Activated naive CD4-positive, alpha-beta T cell treated with anti-CD3 and anti-CD28 coated beads for 36 hours (primary cell): ENCODE measurements at places on chromosomes 1 and 21. TPM values are rescaled to one million over a fixed set of nuclear protein-coding genes. Genes with fewer than 3 reads are reported as not detected.

- no peaks in the 10 kb centered on the region for H3K36me3 ChIP-seq
- no peak overlapping the region for H3K4me3 ChIP-seq
- H3K27ac ChIP-seq, result no peak overlapping the region
- H3K4me1 ChIP-seq, result peaks cover 38% of the 10 kb centered on the region
- no peaks in the 10 kb centered on the region for H3K27me3 ChIP-seq
Measured at GRCh38 chr1:206863266-206863665, 2.2 kb upstream of the IL20 start.

GRCh38 chr1:160630523-160631451, 16.1 kb downstream of the SLAMF1 start:
- H3K27ac ChIP-seq, result peak overlapping the region; percentile 96
- peaks cover 76% of the 10 kb centered on the region for H3K36me3 ChIP-seq
- DNase-seq, result no peak
- H3K4me1 ChIP-seq, result peaks cover 94% of the 10 kb centered on the region
- no peaks in the 10 kb centered on the region for H3K27me3 ChIP-seq

DNA sequence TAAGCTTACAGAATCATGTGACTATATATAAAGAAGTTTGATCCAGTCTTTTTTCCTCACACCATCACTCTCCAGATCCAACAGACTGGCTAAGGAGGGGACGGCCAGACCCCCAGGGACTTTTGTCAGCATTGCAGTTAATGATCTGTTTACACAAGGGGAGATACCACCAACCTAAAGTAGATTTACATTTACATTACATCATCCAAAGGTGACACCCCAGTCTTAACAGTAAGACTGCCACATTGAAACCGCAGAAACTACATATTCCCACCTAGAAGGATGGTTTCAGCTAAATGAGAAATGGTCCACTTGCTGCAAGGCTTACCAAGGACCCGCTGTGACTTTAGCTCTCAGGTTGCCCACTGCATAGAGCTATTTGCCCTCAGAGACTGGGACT, 3.4 kb downstream of the RCAN1 start:
- H3K27ac ChIP-seq, result no peak overlapping the region
- no peaks in the 10 kb centered on the region for H3K27me3 ChIP-seq
- no peak overlapping the region for H3K4me3 ChIP-seq
- peaks cover 17% of the 10 kb centered on the region for H3K4me1 ChIP-seq
- no peak for DNase-seq

DNA sequence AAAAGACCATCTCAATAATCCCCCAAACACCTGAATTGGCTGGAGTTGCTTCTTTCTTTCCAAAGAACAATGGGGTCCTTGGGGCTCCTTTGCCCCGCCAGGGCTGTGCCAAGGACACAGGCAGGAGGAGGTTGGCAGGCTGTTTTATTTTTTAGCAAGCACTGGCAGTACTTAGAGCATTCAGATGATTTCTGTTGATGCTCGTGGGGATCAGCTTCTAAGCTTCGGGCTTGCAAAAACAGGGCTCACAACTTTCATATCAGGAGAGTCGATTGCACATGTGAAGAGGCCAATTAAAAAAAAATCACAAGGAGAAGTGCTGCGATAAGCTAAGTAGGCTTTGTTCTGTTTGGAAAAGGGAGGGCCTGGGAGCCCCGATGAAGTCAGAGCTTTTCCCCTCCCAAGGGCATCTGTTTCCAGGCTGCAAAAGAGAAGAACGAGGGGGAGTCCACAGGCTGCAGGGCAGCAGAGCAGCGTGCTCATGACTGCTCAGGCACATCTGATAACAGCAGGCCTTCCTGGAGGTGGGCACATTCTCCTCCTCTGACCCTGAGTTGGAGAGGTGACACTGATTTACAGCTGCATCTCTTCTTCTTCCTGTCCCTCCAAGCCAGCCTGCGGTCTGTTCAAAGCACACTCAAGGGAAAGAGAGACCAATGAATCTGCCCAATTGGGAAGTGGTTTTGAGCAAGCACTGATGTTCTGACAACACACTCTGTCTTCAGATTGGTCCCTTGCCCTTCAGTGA, 27.3 kb upstream of the BCAR3 start:
- H3K27me3 ChIP-seq, result peaks cover 13% of the 10 kb centered on the region
- peaks cover 27% of the 10 kb centered on the region for H3K4me1 ChIP-seq
- no peak overlapping the region for H3K27ac ChIP-seq

DNA sequence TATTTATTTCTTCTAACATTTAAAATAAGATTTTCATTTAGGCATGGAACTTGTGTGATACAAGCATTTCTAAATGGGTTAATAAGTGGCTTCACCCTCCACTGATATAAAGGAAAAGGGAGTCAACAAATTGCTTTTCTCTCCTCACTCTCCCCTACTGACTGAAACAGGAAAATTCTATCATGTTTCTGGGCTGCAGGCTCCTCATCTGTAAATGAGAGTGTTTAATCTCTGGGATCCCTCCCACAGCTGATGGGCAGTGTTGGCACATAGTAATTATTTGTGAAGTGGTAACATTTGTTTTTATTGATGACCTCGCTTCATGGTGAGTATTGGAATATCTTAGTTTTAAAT, 69.8 kb upstream of the WARS2 start:
- H3K27me3 ChIP-seq, result no peaks in the 10 kb centered on the region
- H3K36me3 ChIP-seq, result peaks cover 17% of the 10 kb centered on the region
- no peak for DNase-seq
- H3K4me3 ChIP-seq, result no peak overlapping the region
- no peak overlapping the region for H3K27ac ChIP-seq

DNA sequence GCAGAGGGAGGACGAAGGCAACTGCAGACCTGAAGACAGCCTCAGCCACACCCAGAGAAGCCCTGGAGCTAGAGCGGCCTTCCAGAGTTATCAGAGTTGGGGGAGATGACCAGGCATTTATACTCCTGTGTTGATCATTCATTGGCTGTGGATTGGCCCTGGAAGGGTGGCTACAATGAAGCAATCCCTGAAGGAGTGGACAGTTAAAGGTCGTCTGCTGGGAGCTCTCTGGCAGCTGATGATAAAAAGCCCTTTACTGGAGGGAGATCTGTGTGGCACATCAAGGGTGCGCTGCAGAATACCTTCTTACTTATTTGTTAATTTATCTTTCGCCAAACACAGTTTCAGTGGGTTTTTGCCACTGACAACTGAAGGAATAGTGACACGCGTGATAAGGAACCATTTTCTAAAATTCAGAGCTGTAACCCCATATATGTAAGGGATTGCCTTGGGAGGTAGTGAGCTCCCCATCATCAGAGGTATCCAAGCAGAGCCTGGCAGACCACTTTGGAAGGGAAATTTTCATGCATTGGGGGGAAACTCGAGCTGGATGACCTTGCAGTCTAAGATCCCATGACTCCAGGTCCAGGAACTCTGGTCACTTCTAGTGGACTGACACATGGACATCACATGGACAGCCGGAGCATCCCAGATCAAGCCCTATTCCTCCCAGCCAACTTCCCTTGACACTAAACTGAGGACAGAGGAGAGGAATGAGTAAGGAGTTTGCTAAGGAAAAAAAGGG, 126.4 kb upstream of the GADD45A start:
- DNase-seq, result no peak
- no peaks in the 10 kb centered on the region for H3K36me3 ChIP-seq
- H3K27ac ChIP-seq, result no peak overlapping the region
- H3K27me3 ChIP-seq, result peaks cover 6% of the 10 kb centered on the region
- no peak overlapping the region for H3K4me3 ChIP-seq
- no peaks in the 10 kb centered on the region for H3K4me1 ChIP-seq

DNA sequence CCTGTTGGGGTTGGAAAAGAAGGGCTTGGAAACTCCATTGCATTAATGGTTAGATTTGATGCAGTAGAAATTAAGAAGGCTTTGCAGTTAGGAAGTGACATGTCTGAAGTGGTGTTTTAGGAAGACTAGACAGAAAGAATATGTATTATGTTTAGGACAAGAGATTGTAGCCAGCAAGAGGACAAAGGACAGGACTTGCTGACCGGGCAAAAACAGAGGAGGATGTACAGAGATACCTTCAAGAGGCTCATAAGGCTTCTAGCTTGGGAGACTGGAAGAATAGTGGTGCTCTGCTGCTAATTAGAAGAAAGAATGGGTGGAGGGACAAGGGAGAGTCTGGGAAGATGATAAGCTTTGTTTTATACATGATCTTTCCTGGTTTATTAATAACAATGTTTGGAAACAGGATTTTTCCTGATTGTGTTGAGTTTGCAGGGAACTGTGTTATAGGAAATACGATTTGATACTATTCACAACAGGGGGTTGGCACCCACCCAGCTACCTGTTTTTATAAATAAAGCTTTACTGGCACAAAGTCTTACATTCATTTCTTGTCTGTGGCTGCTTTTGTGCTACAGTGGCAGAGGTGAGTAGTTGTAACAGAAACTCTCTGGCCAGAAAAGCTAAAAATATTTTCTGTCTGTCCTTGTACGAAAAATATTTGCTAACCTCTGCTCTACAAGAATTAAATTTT, 37.1 kb upstream of the TMCO2 start:
- no peak for DNase-seq
- H3K27me3 ChIP-seq, result no peaks in the 10 kb centered on the region
- peaks cover 5% of the 10 kb centered on the region for H3K4me1 ChIP-seq
- H3K36me3 ChIP-seq, result peaks cover 15% of the 10 kb centered on the region

DNA sequence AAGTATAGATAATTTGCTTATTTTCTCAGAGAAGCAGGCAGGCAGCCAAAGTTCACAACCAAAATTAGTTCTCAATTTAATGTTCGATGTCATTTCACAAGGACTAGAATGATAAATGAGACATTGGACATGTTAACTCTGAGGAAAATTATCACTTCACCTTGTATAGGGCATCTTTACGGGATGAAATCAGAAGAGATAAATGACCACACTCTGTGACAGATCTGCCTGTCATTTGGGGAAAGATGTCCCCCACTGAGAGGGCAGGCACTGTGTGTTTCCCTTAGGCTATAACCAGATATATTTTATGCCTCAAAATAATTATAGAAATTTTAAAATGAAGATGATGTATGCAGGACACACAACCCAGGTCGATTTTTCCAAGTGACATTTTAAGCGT, 642.9 kb downstream of the BRINP3 start:
- H3K27ac ChIP-seq, result no peak overlapping the region
- no peaks in the 10 kb centered on the region for H3K36me3 ChIP-seq
- H3K27me3 ChIP-seq, result no peaks in the 10 kb centered on the region
- no peak for DNase-seq
- no peak overlapping the region for H3K4me3 ChIP-seq

DNA sequence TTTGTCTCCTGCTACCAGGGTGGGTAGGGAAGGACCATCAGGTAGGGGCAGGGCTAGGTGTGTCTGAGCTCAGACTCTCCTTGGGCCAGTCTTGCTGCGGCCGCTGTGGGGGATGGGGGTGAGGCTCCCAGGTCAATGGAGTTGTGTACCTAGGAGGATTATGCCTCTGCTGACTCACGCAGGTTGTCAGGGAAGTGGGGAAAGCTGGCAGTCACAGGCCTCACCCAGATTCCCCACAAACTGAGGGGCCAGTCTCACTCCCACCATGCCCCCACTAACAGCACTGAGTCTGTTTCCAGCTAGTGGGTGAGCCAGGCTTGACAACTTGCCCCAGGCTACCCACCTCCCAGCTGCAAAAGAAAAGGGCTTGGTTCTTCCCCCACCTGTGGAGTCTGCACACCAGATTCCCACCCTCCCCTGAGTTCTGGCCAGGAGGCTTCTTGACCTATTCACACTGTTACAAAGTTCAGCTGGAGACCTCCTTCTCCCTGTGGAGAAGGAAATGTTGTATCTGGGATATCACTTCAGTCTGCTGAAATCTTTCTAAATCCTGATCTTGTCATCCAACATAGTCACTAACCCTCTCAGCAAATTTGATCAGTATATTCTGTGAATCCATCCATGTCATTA, 69.2 kb upstream of the GJA8 start:
- no peak overlapping the region for H3K27ac ChIP-seq
- DNase-seq, result no peak
- H3K4me1 ChIP-seq, result peaks cover 8% of the 10 kb centered on the region
- H3K27me3 ChIP-seq, result no peaks in the 10 kb centered on the region
- no peaks in the 10 kb centered on the region for H3K36me3 ChIP-seq
- no peak overlapping the region for H3K4me3 ChIP-seq

GRCh38 chr1:64875606-64876005, 90.7 kb downstream of the JAK1 start:
- H3K27ac ChIP-seq, result no peak overlapping the region
- no peak overlapping the region for H3K4me3 ChIP-seq
- peaks cover 55% of the 10 kb centered on the region for H3K36me3 ChIP-seq
- DNase-seq, result no peak
- peaks cover 48% of the 10 kb centered on the region for H3K4me1 ChIP-seq

GRCh38 chr21:18498431-18498830, 94.8 kb upstream of the TMPRSS15 start:
- H3K27me3 ChIP-seq, result no peaks in the 10 kb centered on the region
- no peaks in the 10 kb centered on the region for H3K4me1 ChIP-seq
- no peaks in the 10 kb centered on the region for H3K36me3 ChIP-seq
- no peak overlapping the region for H3K4me3 ChIP-seq

- no peak overlapping the region for H3K4me3 ChIP-seq
- DNase-seq, result no peak
- no peaks in the 10 kb centered on the region for H3K4me1 ChIP-seq
- no peaks in the 10 kb centered on the region for H3K36me3 ChIP-seq
- H3K27me3 ChIP-seq, result peaks cover 11% of the 10 kb centered on the region
Measured at GRCh38 chr1:166365081-166365480, 198.3 kb upstream of the FAM78B start.

GRCh38 chr1:34587761-34588160, 167.1 kb upstream of the GJB5 start:
- no peak overlapping the region for H3K27ac ChIP-seq
- no peak for DNase-seq
- H3K27me3 ChIP-seq, result peaks cover 3% of the 10 kb centered on the region

DNA sequence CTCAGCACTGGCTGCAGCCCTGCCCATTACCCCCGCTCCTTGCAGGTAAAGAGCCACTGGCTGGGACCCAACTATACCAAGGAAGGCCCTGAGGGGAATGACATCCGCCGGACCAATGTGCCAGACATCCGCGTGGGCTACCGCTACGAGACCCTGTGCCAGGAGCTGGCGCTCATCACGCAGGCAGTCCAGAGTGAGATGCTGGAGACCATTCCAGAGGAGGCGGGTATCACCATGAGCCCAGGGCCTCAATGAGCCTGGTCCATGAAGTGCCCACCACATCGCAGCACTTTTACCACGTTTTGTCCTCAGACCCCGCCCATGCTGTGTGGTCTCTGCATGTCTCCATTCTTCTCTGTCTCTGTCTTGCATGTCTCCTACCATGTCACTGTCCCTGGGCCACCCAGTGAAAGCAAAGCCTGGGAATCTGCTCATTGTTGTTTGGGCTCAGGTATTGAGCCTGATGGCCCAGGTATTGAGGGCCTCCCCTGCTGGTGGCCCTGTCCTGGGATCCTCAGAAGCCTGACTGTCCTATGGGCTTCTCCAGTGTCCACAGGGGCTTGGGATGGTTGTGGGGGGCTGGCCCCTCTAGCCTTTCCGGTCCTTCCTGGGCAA, 11.4 kb downstream of the AMPD2 start:
- H3K36me3 ChIP-seq, result peaks cover 21% of the 10 kb centered on the region
- no peak overlapping the region for H3K27ac ChIP-seq
- peaks cover 14% of the 10 kb centered on the region for H3K4me1 ChIP-seq
- H3K27me3 ChIP-seq, result no peaks in the 10 kb centered on the region
- DNase-seq, result no peak

- peaks cover 10% of the 10 kb centered on the region for H3K36me3 ChIP-seq
- no peaks in the 10 kb centered on the region for H3K4me1 ChIP-seq
- DNase-seq, result no peak
Measured at GRCh38 chr1:5943343-5944124, 48.7 kb downstream of the NPHP4 start.

Gene OR14K1
- not detected for total RNA-seq

Gene KCNQ4
- total RNA-seq, result 0.50 TPM

Gene FAM163A
- total RNA-seq, result 0.10 TPM

Gene TMOD4
- 0.98 TPM for total RNA-seq

Gene WNT9A
- not detected for total RNA-seq

Gene ATP1A2
- total RNA-seq, result not detected

Gene C21orf58
- total RNA-seq, result 24.2 TPM

Gene HRNR
- total RNA-seq, result not detected

Gene PTGER3
- total RNA-seq, result 0.05 TPM

Gene LCE3E
- total RNA-seq, result not detected

Gene KRTAP8-1
- not detected for total RNA-seq

Gene HMGCS2
- not detected for total RNA-seq
